Right lung (tissue), 10 donors: ENCODE measurements at places on chromosomes 6 and 20.

DNA sequence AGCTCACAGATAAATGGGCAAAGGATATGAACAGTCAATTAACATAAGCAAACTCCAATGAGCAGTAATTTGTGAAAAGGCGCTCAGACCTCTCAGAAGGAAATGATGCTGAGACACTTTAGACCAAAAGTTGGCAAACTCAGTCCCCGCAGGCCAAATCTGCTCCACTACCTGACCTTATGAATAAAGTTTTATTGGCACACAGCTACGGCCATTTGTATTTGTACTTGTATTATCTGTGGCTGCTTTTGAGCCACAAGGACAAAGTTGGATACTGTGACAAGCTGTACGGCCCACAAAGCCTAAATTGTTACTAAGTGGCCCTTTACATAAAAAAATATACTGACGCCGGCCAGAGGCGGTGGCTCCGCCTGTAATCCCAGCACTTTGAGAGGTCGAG is 167.0 kb downstream of the PREX1 start:
- DNase-seq, result no peak

GRCh38 chr6:169174516-169175359 is 78.9 kb downstream of the THBS2 start:
- DNase-seq, result no peak

- DNase-seq, result no peak
Measured at GRCh38 chr6:37005827-37006567, 542 bp downstream of the FGD2 start.

DNA sequence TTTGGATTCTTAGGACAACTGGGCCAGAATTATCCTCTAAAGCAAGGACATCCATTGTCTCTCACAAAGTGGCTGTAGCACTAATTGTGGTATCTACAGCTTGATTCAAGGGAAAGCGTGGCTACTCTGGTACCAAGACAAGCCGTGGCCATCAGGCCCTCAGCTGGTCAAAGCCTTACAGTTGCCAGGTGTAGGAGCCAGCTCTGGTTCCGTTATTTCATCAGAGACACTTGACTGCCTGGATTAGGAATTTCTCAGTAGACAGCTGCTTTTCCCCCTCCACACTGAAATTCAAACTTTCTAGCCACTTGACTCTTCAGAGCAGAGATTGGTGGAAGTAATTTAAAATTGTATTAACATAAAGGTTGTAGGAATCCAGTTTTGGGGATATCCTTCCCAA is 104.2 kb downstream of the ANKS1A start:
- no peak for DNase-seq

DNA sequence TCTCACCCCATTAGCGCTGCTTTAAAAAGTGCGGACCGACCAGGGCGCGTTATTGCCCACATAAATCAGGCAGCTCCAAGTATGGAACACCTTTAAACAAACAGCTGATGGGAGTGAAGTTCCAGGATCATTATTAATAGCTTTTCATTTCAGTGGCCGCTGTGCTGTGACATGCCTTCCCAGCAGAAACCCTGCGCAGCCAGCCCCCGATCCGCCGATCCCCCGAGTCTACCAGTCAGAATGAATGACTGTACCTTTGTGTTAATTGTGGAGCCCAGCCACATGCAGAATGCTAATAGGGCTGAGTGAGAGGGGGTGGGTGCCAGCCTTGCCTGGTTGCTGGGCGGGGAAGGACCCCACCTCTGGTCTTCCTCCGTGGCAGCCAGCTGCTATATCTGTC is 21.9 kb downstream of the CDH22 start:
- no peak for DNase-seq

DNA sequence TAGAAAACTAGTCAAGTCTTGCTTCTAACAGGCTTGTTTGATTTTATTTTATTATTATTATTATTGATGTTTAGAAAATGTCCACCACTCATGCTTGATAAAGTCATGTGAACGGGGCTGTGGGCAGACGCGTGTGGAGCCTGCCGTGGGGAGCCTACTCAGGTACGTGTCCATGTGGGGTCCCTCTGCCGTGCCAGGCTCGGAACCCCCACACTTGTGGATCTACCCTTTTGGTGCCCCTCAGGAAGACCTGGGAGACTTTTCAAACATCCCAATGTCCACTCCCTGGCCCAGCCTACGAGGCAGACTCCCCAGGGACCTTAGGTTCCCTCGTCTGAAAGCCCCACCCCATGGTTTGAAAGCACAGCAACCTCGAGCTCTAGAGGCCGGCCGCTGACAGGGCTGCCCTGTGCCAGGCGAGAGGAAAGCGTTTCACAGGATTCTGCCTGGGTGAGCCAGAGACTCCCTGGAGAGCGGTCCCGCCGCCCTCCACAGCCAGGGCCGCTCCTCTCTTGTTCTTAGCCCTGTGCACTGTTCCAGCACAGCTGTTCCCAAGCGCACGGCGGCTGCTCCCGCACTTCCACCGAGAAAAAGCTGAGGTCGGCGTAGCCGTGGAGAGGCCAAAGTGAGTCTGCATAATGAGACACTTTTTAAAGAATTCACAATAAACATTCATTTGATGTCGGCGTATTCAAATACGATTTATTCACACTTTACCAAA is 249.7 kb downstream of the TTLL2 start:
- DNase-seq, result no peak

DNA sequence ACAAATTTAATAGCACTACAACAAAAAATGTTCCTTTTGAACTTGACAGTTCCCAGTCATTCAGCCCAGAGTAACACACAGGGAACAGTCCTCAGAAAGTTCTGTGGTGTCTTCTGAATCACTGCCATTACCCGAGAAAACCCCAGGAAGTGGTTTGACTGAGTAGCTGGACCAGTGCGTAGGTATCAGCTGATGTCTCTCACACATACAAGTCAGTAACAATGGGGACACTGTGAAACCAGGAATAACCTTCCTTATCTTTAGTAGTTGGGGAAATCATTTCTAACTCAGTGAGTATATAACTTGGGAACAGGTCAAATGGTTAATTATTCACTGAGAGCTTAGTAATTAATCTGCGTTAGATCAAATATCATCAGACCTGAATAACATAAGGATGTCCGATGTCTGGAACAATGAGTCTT is 73.1 kb downstream of the HIVEP2 start:
- DNase-seq, result no peak

DNA sequence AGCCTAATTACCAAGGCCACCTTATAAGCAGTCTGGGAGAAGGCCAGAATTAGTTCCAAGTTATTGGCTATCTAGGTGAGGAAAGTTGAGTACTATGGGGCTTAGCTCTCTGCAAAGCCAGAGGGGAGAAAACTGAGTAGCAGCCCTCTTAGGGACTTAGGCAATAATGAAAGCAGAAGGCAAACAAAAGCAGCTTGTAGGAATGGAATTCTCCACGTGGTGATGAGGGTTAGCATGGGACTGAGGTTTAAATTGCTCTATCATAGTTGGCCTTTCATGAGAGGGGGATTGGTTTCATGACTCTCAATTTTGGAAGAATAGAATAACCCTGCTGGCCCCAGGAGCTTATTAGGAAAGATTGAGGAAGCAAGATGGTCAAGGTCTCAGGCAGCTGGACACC is 7.0 kb upstream of the UBE2J1 start:
- no peak for DNase-seq

DNA sequence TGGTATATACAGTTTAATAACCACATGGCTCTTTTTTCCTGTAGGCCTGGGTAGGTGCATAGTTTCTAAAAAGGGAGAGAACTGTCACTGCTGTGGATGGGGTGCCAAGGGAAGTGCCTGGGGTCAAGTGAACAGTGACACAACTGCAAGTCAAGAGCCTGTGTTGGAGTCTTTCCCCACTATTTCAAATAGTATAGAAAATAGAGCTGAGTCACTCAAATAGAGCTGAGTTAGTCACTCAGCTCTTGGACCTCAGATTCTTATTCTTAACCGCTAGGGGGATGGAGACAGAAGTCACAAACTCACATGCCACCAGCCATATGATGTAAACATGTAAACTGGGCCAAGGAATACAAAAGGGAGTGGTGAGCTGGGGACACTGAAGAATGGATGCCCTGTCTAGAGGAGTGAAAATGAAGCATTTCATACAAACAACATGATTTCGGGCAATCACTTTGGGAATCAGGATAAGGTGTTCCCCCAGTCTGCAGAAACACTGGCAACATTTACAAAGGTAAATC is 2.1 kb downstream of the NQO2 start:
- no peak for DNase-seq

DNA sequence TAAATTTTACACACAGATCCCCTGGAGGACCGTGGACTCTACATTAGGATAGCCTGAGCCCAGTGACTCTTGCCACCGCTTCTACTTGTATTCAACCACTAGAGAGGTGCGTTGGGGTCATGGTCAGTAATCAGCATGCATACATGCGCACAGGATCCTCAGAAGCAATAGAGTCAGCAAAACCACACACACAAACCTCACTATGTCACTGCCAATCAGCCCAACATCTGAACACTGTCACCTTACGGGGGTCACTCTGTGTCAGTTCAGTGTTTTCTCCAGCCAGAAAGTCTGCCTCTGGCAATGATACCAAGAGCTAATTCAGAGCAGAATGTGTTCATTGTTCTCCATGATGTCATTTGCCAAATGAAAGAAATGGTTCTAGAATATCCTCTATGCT is 225.3 kb downstream of the KHDC1L start:
- DNase-seq, result no peak

DNA sequence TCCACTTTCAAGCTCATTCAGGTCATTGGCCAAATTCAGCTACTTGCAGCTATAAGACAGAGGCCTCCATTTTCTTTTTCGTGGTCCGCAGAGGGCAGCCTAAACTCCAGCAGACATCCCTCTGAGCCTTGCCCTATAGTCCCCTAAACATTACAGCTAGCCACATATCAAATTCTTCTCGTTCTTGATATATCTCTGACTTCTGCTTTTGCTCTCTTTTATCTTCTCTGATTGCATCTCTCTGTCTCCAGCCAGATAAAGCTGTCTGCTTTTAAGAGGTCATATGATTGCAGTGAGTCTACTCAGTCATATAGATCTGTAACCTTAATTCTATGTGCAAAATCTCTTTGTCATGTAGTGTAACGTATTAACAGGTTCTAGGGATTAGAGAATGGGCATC is 358.4 kb upstream of the RGS17 start:
- DNase-seq, result no peak

GRCh38 chr6:73675466-73676098 is 20.4 kb upstream of the CD109 start:
- DNase-seq, result peak; percentile 51

DNA sequence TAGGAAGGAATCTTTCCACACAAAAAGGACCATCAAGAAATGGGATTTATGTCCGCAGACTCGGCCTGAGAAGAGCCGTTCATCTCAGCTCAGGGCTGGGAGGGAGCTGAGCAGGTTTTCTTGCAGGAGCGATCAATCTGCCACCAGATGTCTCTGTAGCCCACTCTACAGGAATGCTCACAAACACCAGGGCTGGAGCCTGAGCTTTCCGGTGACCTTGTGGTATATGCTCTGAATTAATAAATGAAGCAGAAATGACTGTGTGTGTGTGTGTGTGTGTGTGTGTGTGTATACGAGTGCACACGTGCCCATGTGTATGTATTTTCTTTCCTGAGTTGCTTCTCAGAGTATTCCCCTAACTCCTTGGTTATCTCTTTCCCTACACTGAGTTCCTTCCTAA is 12.0 kb downstream of the CD83 start:
- DNase-seq, result peak; percentile 71
